Non-pigmented ciliary epithelial cell (primary cell): ENCODE measurements at places on chromosomes 1 and 21.

- no peak for DNase-seq
These were observed 5.5 kb downstream of the TRAPPC10 start for GRCh38 chr21:44017601-44018000.

GRCh38 chr1:57991289-57991688 lies 555.2 kb downstream of the OMA1 start:
- no peak for DNase-seq

DNA sequence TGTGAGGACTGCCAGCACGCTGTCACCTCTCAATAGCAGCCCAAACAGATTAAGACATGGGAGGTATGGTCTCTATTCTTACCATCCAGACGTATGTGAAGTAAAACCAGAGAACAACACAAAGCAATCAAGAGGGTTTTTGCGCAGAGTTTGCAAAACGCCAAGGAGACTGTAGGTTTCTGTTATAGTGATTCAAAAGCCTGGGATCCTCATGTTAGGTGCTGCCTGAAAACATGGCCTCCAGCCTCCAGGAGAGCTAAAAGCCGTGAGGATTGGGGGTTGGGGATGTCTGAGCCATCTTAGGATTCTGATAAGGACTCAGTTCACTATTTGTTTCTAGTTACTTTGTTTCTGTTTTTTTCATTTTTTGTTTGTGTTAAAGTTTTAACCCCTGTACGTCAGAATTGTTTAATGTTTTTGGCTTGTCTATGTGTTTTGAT lies 4.2 kb upstream of the CCT8 start:
- DNase-seq = no peak

- no peak for DNase-seq
These were observed 21.0 kb downstream of the JUN start for GRCh38 chr1:58762806-58763205.

- no peak for DNase-seq
These were observed at the start of gene ECM1 for GRCh38 chr1:150507912-150508864. ECM1 (plus strand) TSS chr1:150508109; CDS start chr1:150508210, 101 bp downstream.

- DNase-seq = no peak
These were observed 358.4 kb downstream of the NTNG1 start for GRCh38 chr1:107499139-107499744.

GRCh38 chr1:19057784-19058475 lies 101.5 kb upstream of the IFFO2 start:
- no peak for DNase-seq

DNA sequence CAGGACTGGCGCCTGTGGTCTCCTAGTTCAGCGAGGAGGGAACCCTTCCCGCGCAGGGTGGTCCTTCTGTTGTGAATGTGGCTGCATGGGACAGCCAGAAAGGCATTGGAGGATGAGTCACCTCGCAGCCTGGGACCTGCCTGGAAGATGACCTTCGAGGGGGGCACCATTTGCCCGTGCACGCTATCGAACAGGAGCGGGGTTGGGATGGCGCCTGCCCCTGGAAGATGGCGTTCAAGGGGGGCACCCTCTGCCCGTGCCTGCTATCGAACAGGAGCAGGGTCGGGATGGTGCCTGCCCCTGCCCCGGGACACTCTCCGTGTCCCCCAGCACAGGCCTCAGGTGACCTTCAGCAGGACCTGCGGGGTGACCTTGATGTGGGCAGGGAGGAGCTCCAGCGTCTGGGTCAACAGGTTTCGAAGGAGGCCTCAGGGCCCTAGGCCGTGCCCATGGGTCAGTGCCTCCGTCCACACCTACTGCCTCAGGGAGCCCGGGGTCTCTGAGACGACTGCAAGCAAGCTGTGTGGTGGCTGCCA lies 1.7 kb upstream of the ACTRT2 start:
- DNase-seq = no peak

GRCh38 chr21:14115646-14116045 lies 95.1 kb downstream of the LIPI start:
- no peak for DNase-seq

- DNase-seq = no peak
These were observed 37.5 kb downstream of the DPT start for GRCh38 chr1:168691541-168691940.

DNA sequence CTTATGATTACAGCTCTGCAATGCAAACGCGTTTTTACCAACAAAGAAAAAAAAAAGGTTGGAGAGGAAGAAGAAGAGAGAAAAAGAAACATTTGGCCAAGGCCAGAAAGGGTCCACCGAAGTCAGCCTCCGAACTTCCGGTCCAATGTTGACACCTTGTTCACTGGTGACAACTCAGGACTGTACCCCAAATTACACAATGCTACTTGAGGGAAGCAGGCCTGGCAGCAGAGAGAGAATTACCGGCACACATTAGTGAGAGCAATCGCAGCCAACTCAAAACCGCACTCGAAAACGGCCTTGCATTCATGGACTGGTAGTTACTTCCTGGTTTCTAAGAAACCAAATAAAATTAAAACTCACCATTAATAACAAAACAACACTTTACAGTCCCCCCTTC lies 652.5 kb downstream of the KIF26B start:
- no peak for DNase-seq

GRCh38 chr1:157289424-157290105 lies 151.4 kb upstream of the ETV3 start:
- no peak for DNase-seq

- DNase-seq = no peak
These were observed 20.4 kb upstream of the CCDC27 start for GRCh38 chr1:3731583-3732433.

DNA sequence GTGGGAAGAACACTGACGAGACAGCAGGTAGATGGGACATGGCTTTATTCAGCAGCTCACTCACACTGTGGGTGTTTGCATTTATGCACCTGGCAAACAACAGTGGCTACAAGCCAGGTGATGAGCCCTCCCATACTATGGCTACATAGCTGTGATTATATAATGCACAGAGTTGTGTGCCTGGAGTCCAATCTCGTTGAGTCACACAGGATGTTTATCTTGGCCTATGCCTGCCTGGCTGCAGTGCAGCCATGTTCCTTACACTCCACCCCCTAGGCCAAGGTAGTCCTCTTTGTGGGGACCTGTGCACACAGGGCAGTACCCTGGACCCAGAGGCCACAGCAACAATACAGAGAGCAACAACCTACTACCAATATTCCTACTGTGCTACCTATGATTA lies 1643.8 kb downstream of the MRPL39 start:
- no peak for DNase-seq

DNA sequence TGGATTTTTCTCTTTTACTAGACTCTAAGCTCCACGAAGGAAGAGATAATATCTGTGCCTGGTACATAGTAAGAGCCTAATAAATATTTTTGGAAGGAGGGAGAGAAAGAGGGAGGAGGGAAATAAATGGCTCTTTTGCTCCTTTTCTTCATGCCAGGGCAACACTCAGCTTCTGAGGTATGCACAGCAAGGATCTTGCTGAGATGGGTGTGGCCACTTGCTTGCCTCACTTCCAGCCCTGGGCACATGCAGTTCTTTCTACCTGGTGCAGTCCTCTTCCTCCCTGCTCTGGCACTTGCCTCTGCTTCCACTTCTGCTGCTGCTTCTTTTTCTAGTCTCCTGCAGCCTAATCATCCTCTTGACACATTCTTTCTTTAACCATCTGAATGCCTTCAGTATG lies 148.1 kb downstream of the FGGY start:
- DNase-seq = no peak

GRCh38 chr1:235948774-235949427 lies 82.2 kb upstream of the LYST start:
- DNase-seq = no peak

DNA sequence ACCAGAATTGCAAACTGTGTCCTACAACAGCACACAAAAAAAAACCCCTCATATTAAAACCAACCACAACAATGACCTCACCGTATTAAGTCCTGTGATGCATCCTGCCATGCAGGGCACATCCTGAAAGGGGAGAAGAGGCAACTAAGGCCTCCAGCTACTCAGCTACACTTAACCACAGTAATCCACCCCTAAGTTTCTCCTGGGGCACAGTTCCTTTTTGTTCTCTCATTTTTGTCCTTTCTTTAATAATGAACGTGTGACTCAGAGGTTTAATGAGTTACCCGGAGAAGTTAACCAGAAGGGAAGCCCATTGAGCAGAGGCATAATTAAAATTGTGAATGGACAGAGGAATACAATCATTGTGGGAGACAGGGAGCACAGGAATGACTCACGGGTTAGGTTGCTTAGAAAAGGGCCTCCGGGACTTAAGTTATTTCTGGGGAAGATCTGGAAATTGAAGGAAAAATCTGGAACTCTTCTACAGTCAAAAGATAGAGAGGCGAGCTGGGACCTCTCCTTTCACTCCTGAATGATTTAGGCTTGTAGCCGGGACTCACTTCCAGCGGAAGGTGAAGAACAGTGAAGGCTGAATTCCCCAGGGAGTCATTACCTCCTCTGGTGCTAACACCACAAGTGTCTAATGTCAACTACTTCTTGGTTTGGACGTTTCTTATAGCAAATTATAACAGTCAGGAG lies 36.9 kb upstream of the HIVEP3 start:
- DNase-seq = peak; percentile 85

DNA sequence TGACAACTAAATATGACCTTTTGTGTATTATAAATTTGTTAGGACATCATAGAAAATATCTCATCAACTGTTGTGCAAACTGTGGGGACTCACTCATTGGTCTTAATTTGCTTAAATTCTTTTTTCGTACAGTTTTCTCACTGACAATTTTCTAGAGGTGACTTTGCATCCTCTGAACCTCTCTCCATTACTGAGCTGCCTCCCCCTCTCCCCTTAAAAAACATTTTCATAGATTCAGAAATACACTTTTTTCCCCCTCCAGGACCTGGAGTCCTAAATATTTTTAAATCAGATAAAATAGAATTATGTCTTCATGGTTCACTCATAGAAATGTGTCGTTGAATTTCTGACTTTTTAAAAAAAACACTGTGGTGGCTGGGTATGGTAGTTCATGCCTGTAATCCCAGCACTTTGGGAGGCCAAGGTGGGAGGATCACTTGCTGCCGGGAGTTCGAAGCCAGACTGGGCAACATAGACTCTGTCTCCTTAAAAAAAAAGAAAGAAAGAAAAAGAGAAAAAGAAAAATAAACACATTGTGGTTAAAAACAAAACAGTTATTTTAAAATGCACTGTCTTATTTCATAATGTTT lies 1.5 kb downstream of the CNST start:
- no peak for DNase-seq

DNA sequence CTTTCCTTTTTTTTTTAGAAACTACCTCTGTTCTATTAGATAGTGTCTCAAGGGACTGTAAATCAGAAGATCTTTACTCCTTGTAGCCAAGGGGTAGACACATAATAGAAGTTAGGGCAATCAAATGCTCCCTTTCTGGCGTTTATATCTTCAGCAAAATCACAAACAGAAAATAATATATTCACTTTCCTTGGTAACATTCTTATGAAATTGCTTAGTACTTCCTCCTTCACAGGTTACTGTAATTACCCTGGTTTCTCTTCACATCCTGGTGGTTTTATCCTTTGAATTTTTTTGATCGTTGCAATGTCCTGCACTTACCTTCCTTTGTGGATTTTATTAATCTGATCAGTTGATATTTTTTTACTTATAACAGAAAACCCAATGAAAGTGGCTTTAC lies 1064.9 kb downstream of the NCAM2 start:
- no peak for DNase-seq

DNA sequence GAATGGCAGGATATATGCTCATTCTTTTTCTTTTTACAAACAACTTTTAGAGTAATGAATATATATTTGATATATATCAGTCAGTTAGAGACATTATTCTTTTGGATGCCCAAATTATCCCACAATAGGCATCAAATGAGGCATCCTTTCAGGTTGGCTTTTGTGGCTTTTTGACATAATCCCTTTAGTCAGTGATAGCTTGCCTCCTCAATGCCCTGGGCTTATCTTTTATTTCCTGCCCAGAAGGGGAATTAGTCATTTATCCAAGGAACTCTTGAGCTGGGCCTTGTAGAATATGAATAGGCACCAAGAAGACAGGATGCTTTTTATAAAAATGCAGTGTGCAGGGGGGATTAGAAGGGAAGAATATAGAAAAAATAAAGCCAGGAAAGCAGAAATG lies 22.2 kb downstream of the EPHX4 start:
- DNase-seq = no peak

- DNase-seq = no peak
These were observed 282.2 kb downstream of the RYR2 start for GRCh38 chr1:237324226-237324625.

DNA sequence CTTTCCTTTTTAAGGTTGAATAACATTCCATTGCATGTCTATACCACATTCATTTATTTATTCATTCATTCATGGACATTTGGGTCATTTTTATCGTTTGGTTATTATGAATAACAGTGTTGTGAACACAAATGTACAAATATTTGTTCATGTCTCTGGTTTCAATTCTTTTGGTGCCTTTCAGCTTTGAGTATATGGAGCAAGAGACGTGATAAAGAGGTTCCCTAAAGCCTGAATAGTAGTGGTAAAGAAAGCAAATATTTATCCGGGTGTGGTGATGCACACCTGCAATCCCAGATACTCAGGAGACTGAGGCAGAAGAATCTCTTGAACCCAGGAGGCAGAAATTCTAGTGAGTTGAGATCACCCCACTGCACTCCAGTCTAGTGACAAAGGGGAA lies 5.3 kb upstream of the RLF start:
- no peak for DNase-seq

GRCh38 chr1:6869545-6869944 lies 84.3 kb downstream of the CAMTA1 start:
- no peak for DNase-seq

GRCh38 chr21:44499631-44500030 lies 40.4 kb downstream of the KRTAP10-1 start:
- DNase-seq = no peak

GRCh38 chr1:190413142-190413541 lies 64.5 kb downstream of the BRINP3 start:
- no peak for DNase-seq

GRCh38 chr1:163440090-163440489 lies 118.3 kb downstream of the NUF2 start:
- no peak for DNase-seq

- DNase-seq = no peak
These were observed 384.0 kb downstream of the LTN1 start for GRCh38 chr21:28608646-28609045.

DNA sequence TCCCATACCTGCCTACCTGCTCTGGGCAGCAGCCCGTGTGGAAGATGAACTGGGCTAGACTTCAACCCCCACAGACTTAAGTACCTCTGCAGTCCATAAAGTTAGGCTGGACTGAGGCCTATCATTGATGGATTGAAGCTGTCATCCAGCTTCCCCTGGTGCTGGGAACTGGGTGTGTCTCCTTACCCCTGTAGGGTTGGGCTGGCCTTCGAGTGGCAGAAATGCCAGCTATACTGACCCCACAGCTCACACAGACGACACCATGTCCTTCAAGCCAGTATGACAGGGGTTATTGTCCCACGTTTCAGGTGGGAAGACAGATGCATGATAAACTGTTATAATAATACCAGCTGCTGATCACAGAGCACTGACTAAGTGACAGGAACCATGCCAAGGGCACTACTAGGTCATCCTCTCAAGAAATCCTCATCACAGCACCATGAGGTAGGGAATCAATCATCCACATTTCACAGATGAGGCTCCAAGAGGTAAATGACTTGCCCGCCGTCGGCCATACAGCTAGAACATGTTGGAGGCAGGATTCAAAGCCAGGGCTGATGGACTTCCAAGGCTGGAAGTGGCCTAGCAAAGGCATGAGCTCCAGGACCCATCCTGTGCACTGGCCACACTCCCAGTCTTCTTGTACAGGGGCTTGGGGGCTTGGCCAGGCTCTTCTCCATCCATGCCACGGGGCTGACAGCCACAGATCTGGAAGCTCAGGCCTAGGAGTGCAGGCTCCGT lies at the start of gene BEST4:
BEST4 (minus strand) TSS at position 51 of the 741 bp plus-strand sequence. CDS start 465 bp downstream, outside the sequence.
- no peak for DNase-seq
